ENCODE measurements at places on chromosomes 6 and 20.

GRCh38 chr20:43689165-43689564 lies 22.3 kb downstream of the MYBL2 start:
- DNase-seq: no peak

DNA sequence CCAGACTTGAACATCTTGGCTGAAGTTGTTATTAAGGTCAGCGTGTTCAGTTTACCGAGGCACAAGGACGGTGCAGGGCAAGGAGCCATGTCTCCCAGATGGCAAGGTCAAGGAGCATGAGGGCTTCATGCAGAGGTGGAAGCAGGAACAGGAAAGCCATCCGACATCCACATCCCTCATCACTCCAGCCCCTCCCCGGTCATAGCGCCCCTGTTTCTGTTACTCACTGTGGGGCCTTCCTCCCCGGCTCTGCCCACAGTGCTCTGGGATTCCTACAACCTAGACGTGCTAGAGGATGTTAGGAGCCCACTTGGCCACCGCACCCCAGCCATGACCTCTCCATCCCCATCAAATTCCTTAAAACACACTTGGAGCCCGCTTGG lies 146.7 kb downstream of the TTLL2 start:
- no peak for DNase-seq

GRCh38 chr20:59955131-59955796 lies 3.0 kb upstream of the CDH26 start:
- DNase-seq: no peak

GRCh38 chr6:38443352-38444144 lies 196.2 kb downstream of the BTBD9 start:
- DNase-seq: no peak

GRCh38 chr20:32804022-32804715 lies 15.6 kb upstream of the MAPRE1 start:
- DNase-seq: no peak

- no peak for DNase-seq
These were observed 21.9 kb upstream of the C6orf141 start for GRCh38 chr6:49528571-49528970.

- DNase-seq: no peak
These were observed 5.4 kb downstream of the CCN5 start for GRCh38 chr20:44720621-44720996.

- DNase-seq: no peak
These were observed 8.3 kb downstream of the VEGFA start for GRCh38 chr6:43778131-43778855.

DNA sequence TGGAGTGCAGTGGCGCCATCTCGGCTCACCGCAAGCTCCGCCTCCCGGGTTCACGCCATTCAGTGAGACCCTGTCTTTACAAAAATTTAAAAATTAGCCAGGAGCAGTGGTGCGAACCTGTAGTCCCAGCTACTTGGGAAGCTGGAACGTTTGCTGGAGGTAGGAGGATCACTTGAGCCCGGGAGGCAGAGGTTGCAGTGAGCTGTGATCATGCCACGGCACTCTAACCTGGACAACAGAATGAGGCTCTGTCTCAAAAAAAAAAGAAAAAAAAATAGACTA lies 5.7 kb upstream of the PARD6B start:
- no peak for DNase-seq

GRCh38 chr6:7073821-7074525 lies 33.8 kb upstream of the RREB1 start:
- peak; percentile 90 for DNase-seq

DNA sequence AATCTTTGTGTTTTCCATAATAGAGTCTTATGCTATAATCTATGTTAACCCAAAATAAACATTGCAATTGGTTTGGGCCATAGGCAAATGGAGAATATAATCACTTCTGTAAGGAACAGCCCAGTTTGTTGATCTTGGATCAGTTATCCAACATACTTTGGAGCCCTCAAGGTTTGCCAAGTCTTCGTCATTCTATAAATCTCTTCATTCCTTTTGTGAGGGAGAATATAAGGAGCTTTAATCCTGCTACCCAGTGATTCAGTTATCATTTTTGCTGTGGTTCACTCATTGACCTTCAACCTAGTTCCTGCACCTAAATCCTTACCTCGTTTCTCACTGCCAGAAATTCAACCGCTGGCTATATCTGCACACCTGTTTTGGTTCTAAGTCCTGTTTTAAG lies 500.3 kb upstream of the PTCHD4 start:
- DNase-seq: no peak

DNA sequence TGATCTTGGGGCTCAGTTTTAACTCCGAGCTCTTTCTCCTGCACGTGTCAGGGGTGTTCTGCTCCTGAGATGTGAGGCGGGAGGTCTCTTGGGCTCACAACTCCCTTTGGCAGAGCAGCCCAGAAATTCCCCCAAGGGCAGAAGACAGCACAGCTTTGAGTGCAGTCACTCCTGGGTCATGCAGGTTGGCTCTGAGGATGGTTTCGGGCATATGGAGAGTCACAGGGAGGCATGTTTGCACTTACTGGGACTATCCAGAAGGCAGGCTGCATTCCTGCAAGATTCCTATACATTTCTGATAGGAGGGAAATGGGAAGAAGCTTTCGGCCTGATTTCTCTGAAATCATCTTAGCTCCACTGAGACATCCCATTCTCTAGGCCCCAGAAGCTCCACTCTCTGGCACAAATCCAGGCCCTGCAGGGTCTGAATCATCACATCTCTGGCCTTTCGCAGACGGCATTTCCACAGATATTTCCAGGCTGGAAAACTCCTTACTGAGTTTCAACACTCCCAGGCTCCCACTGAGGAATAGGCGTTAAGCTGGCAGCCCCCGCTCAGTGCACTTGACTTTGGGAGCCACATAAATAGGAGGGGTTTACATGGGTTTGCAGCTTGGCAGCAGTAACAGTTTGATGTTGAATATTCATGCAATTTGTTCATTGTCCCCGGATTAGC lies 39.7 kb downstream of the AGPAT4 start:
- no peak for DNase-seq

DNA sequence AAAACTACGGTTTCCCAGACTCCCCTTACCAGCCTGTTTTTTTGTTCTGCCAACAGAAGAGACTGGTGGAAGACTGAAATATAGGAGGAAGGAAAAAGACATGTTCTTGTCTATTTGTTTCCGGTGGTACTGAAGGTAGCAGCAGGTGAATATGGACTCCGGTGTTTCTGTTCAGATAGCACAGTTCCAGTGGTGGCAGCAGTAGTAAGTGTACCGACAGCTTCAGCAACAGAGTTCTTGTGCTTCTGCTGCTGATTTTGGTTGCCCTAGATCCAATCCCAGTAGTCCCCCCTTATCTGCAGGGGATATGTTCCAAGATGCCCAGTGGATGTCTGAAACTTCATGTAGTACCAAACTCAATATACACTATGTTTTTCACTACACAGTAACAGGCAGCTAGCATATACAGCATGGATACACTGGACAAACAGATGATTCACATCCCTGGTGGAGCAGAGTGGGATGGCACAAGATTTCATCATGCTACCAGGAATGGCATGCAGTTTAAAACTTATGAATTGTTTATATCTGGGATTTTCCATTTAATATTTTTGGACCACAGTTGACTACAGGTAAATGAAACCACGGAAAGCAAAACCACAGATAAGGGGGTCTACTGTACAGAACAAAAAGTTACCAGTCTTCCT lies 301.8 kb downstream of the BTBD9 start:
- no peak for DNase-seq

GRCh38 chr6:137871831-137872454 lies 4.9 kb downstream of the TNFAIP3 start:
- DNase-seq: no peak

- DNase-seq: no peak
These were observed 40.0 kb downstream of the PHIP start for GRCh38 chr6:79038061-79038460.

DNA sequence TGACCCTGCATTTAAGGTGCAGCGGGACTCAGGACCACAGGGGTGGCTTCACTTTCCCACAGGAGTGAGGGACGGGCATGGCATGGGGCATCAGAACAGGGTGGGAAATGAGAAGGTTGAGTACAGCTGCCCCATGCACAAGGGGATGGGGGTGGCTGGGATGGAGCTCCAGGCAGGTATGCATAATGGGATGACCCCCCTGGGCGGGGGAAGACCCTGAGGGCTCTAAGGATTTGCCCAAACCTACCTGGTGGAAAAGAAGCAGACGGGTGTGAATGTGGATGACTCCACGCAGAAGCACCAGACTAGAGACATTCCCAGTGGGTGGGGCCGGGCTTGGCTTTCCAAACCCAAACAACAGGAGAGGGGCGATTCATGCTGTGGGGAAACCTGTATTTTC lies 200.3 kb downstream of the SYNDIG1 start:
- DNase-seq: no peak

DNA sequence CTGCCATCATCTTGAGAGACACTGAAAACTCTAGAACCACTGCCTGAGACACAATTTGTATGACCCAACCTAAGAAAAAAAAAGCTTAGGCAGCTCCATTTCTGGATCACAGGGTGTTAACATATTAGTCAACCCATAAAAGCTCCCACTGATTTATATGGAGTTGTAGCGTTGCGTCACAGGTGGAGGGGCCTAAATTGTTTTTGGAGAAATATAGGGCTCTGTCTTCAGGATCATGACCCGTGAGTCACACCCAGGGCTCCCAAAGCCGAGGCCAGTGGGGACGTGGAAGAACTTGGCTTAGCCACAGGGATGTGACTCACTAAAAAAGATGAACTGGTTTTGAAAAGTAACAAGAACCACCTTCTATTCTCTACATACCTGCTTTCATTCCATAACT lies 116.5 kb upstream of the BMP2 start:
- DNase-seq: no peak

DNA sequence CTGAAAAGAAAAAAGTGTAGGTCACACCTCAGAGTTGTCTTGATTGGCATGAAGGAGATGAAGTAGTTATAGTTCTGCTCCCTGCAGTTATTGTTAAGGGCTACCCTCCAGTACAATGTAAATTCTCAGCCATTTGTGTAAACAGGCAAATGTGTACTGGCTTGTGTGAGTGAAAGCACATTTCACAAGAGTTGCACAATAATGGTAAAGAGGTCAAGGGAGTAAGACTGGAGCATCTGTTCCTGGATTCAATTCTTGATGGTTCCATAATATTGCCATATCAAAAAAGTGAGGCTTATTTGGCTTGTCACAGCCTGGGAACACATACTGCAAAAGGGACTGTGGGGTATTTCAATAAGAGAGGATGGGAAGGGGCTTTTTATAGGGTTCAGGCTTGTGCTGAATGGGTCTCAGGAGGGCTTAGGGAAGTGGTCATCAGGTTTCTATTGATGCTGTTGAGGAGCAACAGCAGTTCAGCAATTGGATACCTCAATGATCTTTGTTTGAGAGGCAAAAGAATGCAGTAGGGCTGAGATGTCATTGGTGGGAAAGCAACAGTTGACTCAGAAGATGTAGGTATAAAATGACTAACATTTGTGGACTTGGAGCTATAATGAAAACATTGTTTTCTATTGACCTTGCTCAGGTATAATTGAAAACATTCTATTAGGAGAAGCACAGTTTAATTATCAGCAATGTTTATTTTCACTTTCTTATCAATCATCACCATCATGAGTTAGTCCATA lies 402.6 kb downstream of the BCKDHB start:
- no peak for DNase-seq

GRCh38 chr6:9131616-9132015 lies 696.3 kb upstream of the SLC35B3 start:
- no peak for DNase-seq

DNA sequence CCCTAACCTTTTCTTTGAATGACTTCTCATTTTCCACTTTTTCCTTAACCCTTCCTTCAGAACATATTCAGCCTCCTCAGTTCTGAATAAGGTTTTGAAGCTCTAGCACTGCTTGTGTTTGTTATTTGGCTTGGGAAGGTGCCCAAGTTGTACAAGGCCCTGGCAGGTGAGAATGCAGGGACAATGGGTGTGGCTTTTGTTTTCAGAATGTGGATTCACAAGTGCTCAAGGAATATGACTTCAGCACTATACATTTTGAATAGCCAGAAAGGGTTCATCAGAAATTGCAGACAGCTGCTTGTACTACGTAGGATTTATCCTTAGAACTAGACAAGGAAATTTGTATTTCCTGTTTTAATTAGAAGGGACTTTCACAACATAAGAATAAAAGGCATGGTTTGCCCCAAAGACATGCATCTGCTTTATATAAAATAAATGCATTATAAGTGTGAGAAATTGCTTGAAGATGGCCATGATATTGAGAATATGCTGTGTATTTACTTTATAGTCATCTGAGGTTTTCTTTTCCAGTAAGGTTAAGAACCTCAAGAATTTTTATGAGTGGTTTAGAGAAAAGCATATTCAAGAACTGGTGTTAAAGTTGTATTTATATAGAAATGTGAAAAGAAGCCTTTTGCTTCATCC lies 29.3 kb upstream of the PRDM1 start:
- no peak for DNase-seq

DNA sequence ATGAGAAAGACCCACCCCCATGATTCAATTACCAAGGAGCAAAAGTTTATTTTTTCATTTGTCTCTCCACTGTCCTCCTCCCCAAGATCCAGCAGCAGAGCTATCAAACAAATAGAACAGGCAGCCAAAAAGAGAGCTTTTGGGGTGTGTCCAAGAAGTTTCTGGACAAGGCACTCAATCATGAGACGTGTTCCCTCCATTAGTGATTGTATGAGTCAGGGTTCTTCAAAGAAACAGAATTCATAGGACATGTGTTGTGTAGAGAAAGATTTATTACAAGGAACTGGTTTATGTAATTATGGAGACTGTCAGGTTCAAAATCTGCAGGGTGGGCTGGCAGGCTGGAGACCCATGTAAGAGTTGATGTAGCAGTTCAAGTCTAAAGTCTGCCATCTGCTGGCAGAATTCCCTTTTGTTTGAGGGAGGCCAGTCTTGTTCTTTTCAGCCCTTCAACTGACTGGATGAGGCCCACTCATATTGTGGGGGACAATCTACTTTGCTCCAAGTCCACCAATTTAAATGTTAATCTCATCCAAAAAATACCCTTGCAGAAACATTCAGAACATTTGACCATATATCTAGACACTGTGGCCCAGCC lies 248.1 kb upstream of the OPRM1 start:
- no peak for DNase-seq

DNA sequence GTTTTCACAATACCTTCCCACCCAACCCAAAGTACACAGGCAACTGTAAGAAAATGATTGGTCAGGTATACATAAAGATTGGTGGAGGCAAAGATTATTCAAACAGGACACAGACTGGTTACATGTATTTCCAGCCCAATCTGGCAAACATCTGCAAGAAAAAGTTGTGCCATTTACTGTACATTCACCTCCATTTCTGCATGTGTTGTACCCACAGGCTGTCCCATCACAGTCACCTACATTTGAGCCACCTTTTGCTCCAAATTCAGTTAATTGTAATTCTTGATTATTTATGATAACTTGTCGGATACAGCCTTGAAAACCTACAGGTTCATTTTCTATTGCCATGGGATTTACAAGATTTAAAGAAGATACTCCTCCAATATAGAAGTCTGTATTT lies 85.6 kb downstream of the PHF3 start:
- no peak for DNase-seq
